ENCODE measurements at places on chromosomes 2 and 18.

DNA sequence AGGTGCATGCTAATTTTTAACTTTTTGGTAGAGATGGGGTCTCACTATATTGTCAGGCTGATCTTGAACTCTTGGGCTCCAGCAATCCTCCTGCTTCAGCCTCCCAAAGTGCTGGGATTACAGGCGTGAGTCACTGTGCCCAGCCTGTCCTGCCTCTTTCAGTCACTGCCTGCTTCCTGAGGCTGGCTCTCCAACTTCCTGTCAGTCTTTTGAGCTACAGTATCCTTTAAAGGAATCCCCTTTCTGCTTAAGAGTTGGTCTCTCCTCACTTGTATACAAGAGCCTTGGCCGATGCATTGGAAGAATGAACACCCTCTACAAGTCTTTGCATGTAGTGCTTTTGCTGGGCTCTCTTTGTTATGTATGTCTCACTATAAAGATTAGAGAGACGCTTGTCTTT is 88.4 kb upstream of the SMAD2 start:
- no peak for DNase-seq

DNA sequence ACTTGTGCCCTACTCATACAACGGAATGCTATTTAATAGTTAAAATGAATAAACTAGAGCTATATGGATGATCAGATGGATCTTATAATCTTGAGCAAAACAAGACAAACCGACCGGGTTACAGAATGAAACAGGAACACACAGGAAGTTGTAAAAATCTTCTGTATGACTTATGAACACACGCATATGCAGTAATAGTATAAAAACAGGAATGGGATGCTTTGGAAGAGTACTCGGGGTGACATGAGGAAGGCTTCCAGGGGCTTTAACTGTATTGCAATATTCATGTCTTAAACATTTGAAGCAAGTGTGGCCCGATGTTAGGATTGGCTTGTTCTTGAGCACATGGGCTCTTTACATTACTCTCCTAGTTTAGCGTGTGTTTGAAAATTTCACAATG is 14.9 kb upstream of the E2F6 start:
- DNase-seq = no peak

GRCh38 chr2:163252199-163252598 is 413.6 kb upstream of the KCNH7 start:
- no peak for DNase-seq

GRCh38 chr18:22939649-22940048 is 6.5 kb downstream of the RBBP8 start:
- no peak for DNase-seq

GRCh38 chr2:11949732-11950523 is 203.5 kb downstream of the LPIN1 start:
- no peak for DNase-seq

GRCh38 chr2:206323486-206323885 is 49.0 kb downstream of the ZDBF2 start:
- no peak for DNase-seq

- DNase-seq = no peak
These were observed 13.8 kb upstream of the DNAJC27 start for GRCh38 chr2:24985511-24985910.

GRCh38 chr2:16303273-16303577 is 362.4 kb downstream of the CYRIA start:
- peak; percentile 25 for DNase-seq

- no peak for DNase-seq
These were observed 678.4 kb downstream of the IRS1 start for GRCh38 chr2:226121046-226121738.

GRCh38 chr2:71620851-71621251 is 167.5 kb downstream of the DYSF start:
- DNase-seq = no peak

DNA sequence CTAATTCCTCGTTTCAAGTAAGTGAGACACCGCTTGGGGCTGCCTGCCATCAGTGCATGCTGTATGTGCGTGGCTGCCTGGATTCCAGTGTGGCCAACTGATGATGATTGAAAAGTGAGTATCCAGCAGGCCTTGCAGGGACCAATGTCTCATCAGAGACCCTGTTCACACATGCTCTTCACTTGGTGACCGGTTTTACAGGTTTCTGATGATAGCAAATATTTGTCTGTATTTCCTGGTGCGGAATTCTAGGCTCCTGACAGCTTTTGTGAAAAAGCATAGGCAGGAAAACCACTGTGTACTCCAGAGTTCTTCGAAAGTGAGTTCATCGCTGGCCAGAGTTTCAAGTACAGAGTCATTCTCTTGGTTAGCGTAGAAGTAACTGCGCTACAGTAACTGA is 13.8 kb upstream of the YWHAQ start:
- no peak for DNase-seq

DNA sequence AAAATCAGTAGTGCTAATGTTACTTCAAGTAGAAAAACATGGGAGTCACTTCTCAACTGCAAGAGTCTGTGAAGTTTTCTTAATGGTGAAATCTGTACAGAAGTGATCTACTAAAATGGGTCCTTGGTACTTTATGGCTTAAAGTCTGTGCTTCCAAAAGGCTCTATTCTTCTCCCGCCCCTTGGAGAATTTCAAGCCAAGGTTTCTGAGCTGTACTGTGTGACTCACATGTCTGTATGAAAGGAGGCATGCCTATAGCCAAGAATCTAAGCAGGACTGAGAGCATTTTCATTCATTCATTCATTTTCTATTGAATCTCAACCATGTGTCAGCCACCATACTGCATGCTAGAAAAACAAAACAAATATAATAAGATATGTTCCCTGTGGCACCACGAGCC is 19.8 kb upstream of the DDX18 start:
- DNase-seq = no peak

- no peak for DNase-seq
These were observed 60.8 kb upstream of the TXNDC2 start for GRCh38 chr18:9824952-9825371.

GRCh38 chr2:54048117-54048785 is 67.2 kb upstream of the ACYP2 start:
- no peak for DNase-seq

- DNase-seq = no peak
These were observed 45.1 kb downstream of the RNU4ATAC start for GRCh38 chr2:121575800-121576199.

- no peak for DNase-seq
These were observed 26.9 kb downstream of the AGAP1 start for GRCh38 chr2:235520787-235521186.

GRCh38 chr2:169260246-169260645 is 102.1 kb downstream of the LRP2 start:
- DNase-seq = peak; percentile 11

DNA sequence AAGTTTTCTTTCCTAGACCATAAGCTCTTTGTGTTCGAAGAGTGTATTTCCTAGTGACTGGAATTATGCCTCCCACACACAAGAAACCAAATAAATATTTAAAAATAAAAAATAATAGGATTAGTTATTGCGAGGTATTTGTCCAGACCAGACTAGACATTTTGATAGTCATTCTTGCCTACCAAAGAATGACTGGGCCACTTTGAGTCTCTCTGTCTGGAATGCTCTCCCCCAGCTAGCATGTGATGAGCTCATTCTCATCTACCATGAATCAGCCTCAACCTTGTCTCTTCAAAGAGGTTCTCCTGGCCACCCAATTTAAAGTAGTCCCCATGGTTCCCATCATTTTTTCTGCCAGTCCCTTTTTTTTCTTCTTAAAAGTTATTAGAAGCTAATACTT is 13.9 kb upstream of the DSC1 start:
- DNase-seq = no peak
